LoVo (cell line): ENCODE measurements at places on chromosomes 5 and 9.

- DNase-seq, result no peak
Observed at GRCh38 chr9:1002678-1003077, 26.2 kb downstream of the DMRT3 start.

GRCh38 chr9:20030221-20030620, 241.4 kb upstream of the SLC24A2 start:
- no peak for DNase-seq

GRCh38 chr9:78393340-78393739, 96.4 kb downstream of the PSAT1 start:
- DNase-seq, result no peak

DNA sequence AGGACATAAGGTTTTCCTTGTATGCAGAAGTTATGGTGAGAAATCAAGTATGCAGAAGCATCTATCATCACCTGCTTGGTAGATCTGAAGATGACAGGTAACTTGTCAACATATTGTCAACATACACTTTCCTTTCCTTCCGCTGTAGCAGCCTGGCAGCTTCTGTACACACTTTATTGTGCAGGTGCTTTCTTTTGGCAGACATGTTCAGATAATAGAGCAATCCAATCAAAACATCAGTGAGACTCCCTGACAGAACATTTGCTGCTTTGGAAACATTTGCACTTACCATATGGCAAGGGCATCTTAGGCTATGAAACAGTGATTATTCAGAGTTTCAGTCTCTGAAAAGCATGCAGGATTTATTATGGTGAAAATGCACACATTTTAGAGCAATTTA, 161.1 kb upstream of the CDH12 start:
- no peak for DNase-seq

DNA sequence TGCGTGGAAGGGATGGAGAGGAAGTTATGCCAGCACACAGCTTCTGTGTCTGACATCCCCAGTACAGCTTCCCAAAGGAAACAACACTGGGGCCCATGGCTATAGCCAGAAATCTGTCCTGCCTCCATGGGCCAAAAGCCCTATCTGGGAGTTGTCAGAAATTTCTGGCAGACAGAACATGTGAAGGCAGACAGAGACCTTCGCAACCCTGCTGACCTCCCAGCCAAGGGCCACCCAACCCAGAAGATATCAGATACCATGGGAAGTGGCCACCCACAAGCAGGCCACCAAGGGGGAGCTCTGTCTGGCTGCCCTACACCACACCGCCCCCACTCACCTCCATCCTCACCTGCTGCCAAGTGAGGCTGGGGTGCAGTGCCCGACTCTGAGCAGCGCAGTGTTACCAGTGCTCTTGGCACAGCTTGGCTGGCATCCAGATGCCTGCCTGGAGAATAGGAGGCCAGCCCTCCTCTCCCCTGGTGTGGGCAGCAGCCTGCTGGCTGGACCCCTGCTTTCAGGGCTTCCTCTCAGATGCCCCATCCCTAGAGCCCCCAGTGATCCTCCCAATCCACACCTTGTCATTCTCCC, 61.6 kb upstream of the NEURL1B start:
- no peak for DNase-seq

GRCh38 chr9:88646539-88647300, 111.7 kb downstream of the NXNL2 start:
- DNase-seq, result no peak

DNA sequence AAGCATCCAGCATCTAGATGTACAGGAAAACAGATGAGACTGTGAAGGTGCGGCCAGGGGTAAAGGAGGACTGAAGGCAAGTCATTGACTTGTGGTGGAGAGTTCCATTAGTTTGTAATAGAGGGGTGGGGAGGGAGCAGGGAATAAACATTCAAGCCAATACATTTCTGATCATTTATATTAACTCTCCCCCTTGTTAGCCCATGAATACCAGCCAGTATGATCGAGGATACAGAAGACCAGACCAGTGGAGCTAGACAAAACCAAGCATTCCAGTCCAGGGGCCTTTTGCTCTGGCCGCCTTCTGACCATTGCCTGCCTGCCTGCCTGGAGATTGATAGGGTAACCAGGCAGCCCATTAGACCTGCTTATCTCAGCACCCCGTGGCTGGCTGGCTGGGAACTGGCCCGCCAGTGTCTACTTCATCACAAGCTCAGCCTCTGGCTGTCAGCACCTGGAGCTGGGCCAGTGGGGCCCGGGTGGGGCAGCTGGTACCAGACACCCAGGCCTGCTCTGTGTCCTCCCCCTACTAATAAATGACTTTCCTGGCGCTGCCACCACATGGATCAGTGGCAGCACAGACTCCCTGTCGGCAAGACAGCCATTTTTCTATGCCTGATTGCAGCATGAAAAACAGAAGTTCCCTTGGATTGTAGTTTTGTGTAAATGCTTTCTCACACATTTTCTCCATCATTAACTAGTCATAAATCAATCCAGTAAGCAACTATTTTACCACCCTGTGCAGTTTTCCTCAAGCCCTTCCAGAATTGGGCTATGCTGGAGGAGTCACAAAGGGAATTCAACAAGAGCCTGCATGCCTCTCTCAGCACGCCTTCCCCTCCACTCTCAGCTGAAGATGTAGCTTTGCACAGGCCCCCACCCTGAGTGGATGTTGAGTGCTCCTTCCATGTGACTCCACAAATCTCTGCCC, 181.3 kb downstream of the SNCAIP start:
- DNase-seq, result no peak

DNA sequence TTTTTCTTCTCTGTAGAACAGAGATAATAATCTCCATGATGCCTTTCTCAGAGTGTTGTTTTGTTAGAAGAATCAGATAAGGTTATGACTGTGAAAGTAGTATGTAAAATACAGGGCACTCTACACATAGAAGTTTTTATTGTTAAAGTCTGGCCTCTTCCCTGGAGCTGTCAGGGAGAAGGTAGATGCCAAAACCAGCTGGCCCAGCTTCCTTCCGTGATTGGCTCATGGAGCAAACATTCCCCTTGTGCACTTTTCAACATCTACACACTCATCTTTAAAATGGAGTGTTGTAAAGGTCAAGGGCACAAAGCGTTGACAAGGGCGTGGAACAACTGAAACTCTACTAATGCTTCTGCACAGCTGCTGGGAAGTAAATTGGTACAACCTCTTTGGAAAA, 7.4 kb upstream of the RNF183 start:
- no peak for DNase-seq

GRCh38 chr5:172086194-172086975, 79.9 kb upstream of the FBXW11 start:
- DNase-seq, result no peak

GRCh38 chr9:130110166-130110565, 56.5 kb downstream of the GPR107 start:
- DNase-seq, result no peak

GRCh38 chr9:23615569-23615968, 210.5 kb downstream of the ELAVL2 start:
- no peak for DNase-seq

DNA sequence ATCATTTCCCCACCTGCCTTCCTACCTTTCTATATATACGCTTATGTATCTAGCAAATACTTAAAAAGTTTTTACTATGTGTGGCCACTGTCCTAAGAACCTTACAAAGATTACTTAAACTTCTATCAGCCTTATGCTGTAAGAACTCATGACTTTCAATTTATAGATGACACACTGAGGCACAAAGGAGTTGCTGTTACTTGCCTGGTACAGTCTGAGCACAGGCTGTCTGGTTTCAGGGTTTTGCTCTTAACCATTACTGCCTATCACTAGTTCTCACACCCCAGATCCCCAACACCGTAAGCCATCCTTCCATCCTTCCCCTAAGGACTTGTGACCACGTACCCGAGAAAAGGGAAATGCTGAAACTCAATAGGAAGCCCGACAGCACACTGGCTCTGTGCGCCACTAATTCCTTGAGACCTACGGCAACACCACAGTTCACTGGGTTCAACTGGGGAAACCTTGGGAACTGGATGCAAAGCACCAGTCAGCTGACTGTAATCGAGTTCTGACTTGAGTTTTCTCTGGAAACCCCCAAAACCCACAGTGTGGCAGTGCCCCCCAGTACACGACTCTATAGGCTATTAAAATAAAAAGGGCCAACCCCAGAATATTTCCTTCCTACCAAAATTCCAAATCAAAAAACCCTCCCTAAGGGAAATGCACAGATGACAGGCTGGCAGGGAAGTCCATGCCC, 56.0 kb downstream of the AUH start:
- DNase-seq, result no peak
